ENCODE measurements at places on chromosomes 5 and 9.

GRCh38 chr5:139426203-139426885 is 13.0 kb downstream of the DNAJC18 start:
- DNase-seq, result peak; percentile 85

DNA sequence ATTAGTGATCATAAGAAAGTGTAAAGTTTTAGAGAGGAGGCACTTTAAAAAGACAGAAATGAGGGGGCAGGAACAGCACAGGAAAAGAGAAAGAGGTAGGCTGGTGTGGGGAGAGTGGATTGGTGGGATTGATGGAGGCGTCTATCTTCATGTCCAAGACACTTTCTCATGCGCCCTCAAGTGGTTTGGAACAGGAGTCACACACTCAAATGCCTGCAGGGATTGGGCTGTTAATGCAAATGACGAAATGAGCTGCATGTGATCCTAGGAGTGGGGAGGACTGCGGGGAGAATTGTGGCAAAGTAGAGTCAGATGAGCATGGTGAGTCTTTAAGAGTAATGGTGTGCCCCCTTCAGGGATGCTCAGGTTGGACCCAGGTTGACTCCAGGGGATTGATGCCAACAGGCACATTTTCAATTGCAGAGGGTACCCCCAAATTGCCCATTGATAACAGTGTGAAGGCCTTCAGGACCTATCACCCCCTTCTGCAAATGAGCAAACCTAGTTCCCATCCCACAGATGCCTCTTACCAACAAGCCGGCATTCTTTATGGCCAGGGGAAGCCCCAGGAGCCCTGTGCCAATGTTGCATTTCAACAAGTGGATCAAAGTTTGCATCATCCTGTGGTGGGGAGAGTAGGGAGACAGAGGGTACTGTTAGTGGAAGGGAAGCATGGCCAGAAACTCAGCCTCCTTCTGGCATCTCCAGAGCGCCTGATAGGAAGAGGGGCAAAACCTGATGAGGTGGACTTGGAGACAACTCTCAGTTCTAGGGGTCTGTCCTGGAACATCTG is 5.3 kb downstream of the SLC36A3 start:
- peak; percentile 33 for DNase-seq

GRCh38 chr9:78606001-78606379 is 309.1 kb downstream of the PSAT1 start:
- no peak for DNase-seq

DNA sequence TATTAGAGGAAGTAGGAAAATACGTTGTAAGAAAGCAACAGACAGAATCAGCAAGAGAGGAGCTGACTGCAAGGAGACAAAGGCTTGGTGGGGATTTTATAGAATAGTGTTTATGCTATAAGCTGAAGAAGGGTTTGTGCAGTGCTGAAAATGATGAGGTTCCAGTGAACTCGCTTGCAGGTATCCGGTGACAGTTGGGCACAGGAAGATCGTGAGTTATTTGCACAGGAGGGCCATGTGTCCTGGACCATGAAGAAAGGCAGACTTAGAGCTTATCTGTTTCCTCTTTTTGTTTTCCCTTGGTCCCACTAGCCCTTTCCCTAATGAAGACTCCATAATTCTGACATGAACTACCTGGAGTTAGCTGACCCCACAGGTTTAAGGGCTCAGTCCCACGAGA is 61.4 kb downstream of the NXNL2 start:
- DNase-seq, result no peak

DNA sequence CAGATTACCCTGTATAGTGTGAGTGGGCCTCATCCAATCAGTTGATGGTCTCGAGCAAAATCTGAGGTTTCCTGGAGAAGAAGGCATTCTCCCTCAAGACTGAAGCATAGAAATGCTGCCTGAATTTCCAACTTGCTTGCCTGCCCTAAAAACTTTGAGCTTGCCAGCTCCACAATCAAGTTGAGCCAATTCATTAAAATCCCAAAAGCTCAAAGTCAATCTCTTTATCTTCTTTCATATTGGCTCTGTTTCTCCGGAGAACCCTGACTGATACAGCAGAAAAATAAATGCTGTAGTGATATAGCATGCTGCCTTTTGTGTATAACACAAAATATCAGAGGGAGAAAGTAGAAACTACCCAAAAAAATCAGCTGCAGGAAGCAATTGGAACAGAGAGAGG is 72.5 kb upstream of the NMUR2 start:
- no peak for DNase-seq

GRCh38 chr5:51185850-51186329 is 197.4 kb upstream of the ISL1 start:
- DNase-seq, result no peak

DNA sequence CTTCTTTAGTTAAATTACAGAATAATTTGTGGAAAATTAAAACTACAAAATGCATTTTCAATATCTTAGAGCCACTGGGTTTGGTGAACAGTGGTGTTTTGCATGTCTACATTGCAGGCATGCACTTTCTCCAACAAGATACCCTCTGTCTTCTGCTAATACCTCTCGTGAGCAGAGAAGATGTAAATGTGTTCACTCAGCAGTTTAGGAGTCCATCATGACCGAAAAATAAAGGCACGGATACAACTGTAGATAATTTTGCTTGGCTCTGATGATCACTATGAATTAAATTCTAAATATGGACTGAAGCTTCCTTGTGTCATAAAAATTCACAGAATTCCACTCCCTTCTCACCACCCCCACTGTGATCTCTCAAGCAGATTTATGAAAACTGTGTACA is 313.8 kb downstream of the GLIS3 start:
- DNase-seq, result no peak

- peak; percentile 68 for DNase-seq
These were observed 116.6 kb upstream of the STARD4 start for GRCh38 chr5:111628901-111629300.

DNA sequence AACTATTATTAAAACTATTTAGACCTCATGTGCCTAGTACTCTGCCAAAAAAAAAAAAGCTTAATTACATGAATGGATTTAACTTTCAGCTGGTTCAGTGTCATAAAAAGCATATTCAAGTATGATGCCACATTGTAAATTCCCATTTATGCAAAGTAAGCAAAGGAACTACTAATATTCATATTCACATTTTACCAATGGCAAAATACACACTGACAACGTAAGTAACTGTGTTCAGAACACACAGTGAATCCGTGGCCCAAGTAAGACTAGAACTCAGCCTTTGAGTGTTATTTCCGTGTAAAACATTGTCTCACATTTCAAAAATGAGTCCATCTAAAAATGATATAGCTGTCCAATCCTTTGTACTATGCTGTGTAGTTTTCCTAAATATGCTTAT is 56.8 kb downstream of the PPP2R2B start:
- DNase-seq, result no peak

DNA sequence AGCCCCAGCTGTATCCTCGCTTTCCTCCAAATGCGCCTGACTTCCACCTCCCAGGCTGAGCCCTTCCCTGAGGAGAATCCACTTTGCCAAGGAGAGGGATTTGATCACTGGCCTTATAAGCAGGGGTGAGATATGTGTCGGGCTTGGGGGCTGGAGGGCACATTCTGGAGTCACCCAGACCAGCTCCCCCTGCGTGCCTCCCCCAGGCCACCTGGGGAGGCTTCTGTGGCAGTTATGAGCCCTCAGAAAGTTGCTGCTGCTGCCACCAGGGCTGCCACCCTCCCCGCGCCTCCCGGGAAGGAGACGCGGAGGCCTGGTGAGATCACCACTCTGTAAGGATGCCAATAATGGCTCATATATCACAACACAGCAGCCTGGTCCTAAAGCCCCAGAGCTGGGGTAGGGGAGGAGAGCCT is 211.5 kb downstream of the PAPPA start:
- DNase-seq, result peak; percentile 59

- DNase-seq, result no peak
These were observed 67.2 kb downstream of the PRLR start for GRCh38 chr5:35162848-35163709.

DNA sequence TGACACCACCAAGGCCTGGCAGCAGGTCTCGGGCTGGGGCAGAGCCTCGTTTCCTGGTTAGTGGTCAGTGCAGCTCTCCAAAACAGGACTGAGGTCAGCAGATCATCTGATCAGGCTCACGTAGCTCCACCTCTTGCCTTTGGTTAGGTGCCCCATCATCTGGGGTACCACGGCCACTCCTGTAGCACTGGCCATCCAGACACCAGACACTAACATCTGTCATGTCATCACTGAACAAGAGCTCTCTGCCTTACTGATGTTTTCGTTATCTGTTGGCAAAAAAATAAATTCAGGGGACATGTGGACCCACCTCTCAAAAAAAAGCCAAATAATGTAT is 29.9 kb upstream of the MED10 start:
- no peak for DNase-seq

DNA sequence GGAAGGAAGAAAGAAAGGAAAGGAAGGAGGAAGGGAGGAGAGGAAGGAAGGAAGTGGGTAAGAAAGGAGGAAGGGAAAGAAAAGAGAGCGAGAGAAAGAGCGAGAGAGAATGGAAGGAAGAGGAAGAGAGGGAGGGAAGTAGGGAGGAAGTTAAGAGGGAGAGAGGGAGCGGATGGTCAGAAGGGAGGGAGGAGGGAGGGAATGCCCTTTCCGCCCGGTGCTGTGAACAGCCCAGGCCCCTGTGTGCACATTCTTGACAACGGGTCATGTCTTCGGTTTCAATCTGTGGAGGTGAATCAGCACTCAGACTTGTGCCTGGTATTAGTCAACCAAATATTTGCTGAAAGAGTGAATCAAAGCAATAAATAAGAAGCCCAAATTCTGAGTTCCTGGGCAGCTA is 39.2 kb downstream of the PRUNE2 start:
- DNase-seq, result peak; percentile 94

- no peak for DNase-seq
These were observed 16.9 kb upstream of the SLC22A4 start for GRCh38 chr5:132277256-132277655.

- DNase-seq, result peak; percentile 68
These were observed 127.7 kb downstream of the RGS3 start for GRCh38 chr9:113590991-113591898.

GRCh38 chr9:136799854-136800657 is 3.9 kb downstream of the CCDC183 start:
- no peak for DNase-seq

DNA sequence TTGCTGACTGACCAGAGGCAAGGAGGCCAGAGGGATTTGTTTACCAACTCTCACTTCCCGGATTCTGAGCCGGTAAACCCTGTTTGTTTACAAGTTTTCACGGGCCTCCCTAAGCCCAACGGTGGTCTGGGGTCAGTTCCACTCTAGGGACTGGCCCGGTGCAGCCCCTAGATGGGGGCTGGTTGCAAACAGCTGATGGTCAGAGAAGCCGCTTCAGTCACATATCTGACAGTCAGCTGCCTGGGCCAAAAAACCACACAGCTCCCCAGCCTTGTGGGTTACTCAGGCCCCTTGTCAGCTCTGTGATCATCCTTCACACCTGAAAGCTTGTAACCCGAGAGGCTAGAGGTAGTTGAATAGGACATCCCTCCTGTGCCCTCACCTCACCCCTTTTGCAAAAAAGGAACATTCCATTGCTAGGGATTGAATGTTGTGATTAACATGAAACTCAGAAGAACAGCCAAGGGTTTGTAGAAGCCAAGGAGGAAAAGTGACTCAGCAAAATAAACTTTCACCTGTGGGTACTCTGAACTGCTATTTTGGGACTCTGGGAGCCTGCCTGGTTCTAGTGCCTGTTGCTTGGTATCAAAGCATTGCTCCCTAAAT is 40.4 kb downstream of the SAR1B start:
- peak; percentile 34 for DNase-seq

GRCh38 chr5:72892846-72893245 is 63.0 kb upstream of the FCHO2 start:
- no peak for DNase-seq

GRCh38 chr9:86902586-86902985 is 44.7 kb downstream of the GAS1 start:
- no peak for DNase-seq

- no peak for DNase-seq
These were observed 226.7 kb downstream of the AGTPBP1 start for GRCh38 chr9:85515021-85515420.

DNA sequence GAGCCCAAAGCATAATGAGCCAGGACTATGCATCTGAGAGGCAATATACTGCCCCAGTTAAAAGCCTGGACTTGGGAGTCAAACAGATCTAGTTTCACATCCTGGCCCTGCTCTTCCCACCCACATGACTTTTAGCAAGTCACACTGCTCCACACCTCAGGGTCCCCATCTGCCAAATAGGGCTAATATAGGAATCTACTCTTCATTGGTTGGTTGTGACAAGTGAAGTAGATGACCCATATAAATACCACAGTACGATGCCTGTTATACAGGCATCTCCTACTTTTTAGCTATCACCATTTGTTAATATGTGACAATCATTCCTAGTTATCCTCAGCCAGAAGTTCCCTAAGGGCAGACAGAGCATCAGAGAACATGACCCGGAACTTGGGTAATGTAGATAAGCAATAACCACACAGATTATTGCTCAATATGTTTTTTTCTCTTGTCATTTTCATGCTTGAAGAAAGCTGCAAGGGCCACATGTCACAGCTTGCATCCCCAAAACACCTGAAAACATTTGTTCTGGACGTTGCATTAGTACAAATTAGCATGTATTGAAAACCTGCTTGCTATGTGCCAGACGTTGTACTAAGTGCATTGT is 20.4 kb downstream of the ADAM19 start:
- DNase-seq, result no peak

DNA sequence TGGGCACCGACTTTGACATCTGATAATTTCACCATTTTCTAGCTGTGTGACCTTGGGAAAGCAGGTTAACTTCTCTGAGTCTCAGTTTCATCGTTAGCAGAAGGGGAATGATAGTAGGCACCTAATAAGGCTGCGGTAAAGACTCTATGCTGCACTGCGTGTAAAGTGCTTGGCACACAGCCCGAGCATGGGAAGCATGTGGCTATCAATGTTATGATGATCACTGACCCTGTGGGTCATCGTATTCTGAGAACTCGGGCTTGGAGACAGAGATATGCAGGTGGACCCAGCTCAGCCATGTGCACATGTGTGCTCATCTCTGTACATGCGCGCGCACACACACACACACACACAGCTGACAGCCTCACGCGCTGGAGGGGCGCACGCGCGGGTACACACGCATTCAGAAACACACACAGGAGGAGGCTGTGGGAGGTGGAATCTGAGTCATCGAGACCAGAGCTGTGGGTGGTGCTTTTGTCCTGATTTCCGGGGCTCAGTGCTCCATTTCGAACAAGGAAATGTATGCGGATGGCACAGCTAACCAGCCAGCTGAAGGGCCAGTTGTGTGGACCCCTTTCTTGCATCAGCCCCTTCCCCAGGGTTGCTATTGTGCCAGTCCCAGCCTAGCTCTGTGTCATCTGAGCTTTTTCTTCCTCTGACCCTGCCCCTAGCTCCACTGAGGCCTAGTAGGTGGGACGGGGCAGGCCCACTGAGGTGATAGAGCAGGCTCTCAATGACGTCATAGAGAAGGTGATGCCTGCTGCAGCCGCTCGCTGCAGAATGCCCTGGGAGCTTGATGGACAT is 11.1 kb upstream of the ARAP3 start:
- DNase-seq, result no peak
